ENCODE measurements at places on chromosomes 13 and 19.

GRCh38 chr19:34066007-34066643 is 106.2 kb upstream of the LSM14A start:
- no peak for DNase-seq

- DNase-seq: peak; percentile 24
These were observed 38.6 kb upstream of the SEMA6B start for GRCh38 chr19:4597975-4598671.

GRCh38 chr13:110028311-110028710 is 241.9 kb upstream of the IRS2 start:
- no peak for DNase-seq

DNA sequence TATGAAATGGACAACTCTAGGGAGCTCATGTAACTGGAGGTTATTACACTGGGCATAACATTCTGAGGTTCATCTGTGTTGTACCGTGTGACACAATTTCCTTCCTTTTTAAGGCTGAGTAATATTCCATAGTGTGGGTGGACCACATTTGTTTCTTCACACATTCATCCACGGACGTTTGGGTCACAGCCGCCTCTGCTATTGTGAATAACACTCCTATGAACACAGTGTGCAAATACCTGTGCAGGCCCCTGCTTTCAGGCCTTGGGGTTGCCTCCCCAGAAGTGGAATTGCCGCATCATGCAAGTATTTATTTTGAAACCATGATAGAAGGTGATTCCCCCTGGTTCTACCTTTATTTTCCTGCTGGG is 63.4 kb upstream of the MCF2L start:
- no peak for DNase-seq

DNA sequence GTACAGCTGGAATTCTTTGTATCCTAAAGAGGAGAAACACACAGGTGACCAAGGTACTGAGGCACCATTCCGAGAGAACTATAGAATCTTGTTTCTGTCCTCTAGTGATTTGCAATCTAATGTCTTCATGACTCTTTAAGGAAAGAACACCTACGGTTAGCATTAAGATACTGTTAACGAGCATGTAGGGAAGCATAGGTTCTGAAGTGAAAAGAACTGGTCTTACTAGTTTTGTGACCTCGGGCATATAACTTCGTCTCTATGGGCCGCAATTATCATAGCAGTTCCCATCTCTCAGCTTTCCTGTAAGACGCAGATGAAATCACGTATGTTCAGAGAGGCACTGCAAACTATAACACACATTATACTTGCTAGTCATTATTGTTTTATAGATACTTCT is 193.0 kb upstream of the NBEA start:
- no peak for DNase-seq

DNA sequence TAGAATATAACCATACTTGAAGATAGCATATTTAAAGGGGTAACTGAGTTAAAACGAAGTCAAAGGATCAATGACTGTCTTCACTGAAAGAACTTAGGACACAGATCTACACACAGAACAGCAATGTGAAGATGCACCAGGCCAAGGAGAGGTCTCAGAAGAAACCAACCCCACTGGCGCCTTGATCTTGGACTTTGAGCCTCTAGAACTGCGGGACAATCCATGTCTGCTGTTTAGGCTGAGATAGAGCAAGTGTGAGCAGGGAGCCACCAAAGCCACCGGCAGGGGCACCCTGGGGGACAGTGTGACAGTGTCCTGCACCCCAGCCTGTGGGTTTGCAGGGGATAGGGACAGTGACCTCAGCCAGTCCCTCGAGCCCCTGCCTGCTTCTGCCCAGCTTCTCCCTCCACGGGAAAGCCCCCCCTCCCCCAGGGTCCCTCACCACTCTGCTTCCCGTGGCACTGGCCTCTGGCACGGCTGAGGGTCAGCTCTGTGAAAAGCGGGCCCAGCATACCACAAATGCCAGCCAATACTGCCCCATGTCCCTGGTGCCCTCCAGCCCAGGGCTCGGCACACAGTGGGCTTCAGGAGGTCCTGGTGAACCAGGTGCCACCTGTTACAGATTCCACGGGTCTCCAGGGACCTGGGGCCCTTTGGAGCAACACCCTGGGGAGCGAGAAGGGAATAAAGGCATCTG is 40.8 kb downstream of the KLF2 start:
- no peak for DNase-seq
